ENCODE measurements at places on chromosomes 5 and 9. TPM values are rescaled to one million over a fixed set of nuclear protein-coding genes. Genes with fewer than 3 reads are reported as not detected.
A peak's percentile ranks its signal among the peaks of the same experiment; 100 is the strongest.

- DNase-seq: no peak
Measured at GRCh38 chr5:137712139-137712667, 23.7 kb downstream of the KLHL3 start.

GRCh38 chr9:116849721-116850120, 162.6 kb downstream of the TRIM32 start:
- DNase-seq: no peak

- DNase-seq: no peak
Measured at GRCh38 chr9:126341426-126341825, 14.8 kb downstream of the MVB12B start.

DNA sequence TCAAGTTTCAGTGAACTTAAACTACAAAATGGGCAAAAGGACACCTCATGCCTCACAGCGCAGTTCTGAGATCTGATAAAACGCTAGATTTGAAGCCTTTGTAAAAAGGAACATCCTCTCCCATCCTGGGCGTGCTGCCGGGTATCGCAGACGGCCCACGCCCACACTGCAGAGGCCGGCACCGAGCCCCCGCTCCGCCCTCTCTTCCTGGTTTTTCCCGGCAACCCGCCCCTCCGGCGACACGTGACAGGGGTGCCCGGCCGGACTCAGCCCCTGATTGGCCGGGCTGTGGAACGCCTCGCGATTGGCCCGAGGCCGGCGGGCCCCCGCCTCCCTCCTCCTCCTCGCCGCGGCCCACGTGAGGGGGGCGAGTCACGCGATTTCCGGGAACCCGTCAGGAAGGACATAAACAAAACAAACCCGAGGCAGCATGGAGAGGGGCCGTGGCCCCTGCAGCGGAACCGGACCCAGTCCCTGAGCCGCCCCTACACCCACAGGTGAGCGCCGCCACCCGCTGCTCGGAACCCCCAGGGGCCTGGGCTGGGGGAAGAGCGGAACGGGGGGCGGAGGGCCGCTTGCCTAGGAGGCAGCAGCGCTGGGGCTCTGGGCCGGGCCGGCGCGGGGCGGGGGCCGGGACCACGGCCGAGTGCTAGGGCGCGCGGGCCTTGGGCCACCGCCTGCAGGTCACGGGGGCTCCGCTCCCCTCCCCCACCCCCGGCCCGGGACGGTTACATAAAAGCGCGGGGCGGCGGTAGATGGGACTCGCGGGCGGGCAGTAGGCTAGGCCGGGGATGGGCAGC, at the start of gene CREBRF:
TSS of gene CREBRF (plus strand) at position 370 of the 800 bp plus-strand sequence. CDS start 24,424 bp downstream, outside the sequence.
- DNase-seq: peak; percentile 99

- DNase-seq: no peak
Measured at GRCh38 chr5:59361454-59361853, 532.1 kb downstream of the PDE4D start.

DNA sequence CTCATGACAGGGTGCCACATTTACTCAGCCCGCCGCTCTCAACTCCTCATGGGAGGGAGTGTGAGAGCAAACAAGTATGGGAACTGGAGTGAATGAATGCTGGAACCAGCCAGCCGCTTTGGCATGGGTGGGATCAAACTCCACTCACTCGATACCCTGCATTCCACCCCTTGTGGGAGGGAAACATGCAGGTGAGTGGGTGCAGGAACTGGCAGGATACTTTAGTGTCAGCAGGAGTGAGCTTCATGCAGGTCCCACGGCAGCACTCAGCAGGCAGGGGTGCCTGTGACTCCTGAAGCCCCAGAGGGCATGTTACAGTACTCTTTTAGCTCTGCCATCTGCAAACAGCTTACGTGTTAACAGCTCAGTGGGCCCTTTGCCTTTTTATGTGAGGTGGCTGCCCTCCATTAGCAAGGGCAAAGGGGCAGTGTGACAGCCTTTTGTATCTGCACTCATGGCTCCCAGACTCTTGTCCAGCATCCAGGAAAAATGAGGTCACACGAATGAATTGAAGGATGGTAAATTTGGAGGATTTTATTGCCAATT, 433.2 kb upstream of the NMUR2 start:
- no peak for DNase-seq

GRCh38 chr5:6543830-6544560, 88.8 kb downstream of the NSUN2 start:
- DNase-seq: no peak

GRCh38 chr9:28984016-28984415, 1410.7 kb upstream of the C9orf72 start:
- DNase-seq: no peak

The PHF24 gene
- polyA plus RNA-seq: not detected

The ORM2 gene
- polyA plus RNA-seq: not detected

The TRMT10B gene
- polyA plus RNA-seq: 5.7 TPM

The HTR4 gene
- polyA plus RNA-seq: 4.2 TPM

The HAUS6 gene
- 2.5 TPM for polyA plus RNA-seq

The ENHO gene
- 1.9 TPM for polyA plus RNA-seq

The SLIT3 gene
- polyA plus RNA-seq: 4.2 TPM

The CTNND2 gene
- polyA plus RNA-seq: not detected

The IL9 gene
- polyA plus RNA-seq: not detected
